ENCODE measurements at places on chromosomes 2 and 18.

- peaks cover 58% of the 10 kb centered on the region for H3K27me3 ChIP-seq
- H3K27ac ChIP-seq: no peak overlapping the region
- H3K36me3 ChIP-seq: no peaks in the 10 kb centered on the region
- DNase-seq: no peak
These were observed 187.8 kb downstream of the TSN start for GRCh38 chr2:121943285-121943684.

GRCh38 chr2:74548900-74549826 lies 4.6 kb downstream of the LOXL3 start:
- peak; percentile 49 for DNase-seq
- H3K4me1 ChIP-seq: peaks cover 16% of the 10 kb centered on the region
- no peaks in the 10 kb centered on the region for H3K36me3 ChIP-seq

GRCh38 chr2:207833251-207833751 lies 63.6 kb upstream of the FZD5 start:
- no peak overlapping the region for H3K27ac ChIP-seq
- no peak overlapping the region for H3K4me3 ChIP-seq
- peaks cover 16% of the 10 kb centered on the region for H3K4me1 ChIP-seq
- DNase-seq: no peak
- no peaks in the 10 kb centered on the region for H3K36me3 ChIP-seq
- no peaks in the 10 kb centered on the region for H3K27me3 ChIP-seq

- H3K36me3 ChIP-seq: 0 out of 2 replicates have a peak, but pooled peaks cover 11% of the 10 kb centered on the region
- no peak for DNase-seq
- H3K27me3 ChIP-seq: no peaks in the 10 kb centered on the region
- H3K27ac ChIP-seq: peak overlapping the region; percentile 88
- H3K4me1 ChIP-seq: peaks cover 24% of the 10 kb centered on the region
These were observed 864 bp upstream of the XPO1 start for GRCh38 chr2:61538920-61539520.

DNA sequence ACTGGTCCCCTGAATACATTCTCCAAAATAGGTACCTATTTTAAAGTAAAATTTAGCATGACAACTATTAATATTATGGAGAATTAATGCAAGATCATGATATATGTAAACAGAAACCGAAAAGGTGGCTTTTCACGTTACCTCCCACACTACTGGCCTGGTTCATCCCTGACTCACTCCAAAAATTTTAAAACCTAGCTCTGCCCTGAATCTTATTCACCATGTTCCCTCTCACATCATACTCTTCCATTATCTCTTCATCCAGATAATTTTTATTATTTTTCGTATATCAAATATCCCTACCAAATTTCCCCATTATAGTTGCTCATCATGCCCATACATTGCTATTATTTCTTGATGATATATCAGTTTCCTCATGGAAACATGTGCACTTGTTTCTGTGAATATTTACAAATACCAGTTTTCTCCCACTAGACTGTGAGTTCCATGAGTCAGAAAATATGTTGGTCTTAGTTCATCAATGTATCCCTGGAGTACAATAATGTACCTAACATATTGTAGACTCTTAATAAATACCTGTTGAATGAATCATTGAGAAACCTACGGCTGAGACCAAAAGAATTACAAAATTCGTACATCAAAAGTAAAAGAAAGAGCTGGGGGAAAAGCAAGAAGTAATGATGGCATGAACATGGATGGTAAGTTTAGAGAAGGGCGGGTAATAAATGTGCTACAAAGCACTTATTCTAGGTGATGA lies 360.1 kb upstream of the CHAC2 start:
- no peak overlapping the region for H3K4me3 ChIP-seq

DNA sequence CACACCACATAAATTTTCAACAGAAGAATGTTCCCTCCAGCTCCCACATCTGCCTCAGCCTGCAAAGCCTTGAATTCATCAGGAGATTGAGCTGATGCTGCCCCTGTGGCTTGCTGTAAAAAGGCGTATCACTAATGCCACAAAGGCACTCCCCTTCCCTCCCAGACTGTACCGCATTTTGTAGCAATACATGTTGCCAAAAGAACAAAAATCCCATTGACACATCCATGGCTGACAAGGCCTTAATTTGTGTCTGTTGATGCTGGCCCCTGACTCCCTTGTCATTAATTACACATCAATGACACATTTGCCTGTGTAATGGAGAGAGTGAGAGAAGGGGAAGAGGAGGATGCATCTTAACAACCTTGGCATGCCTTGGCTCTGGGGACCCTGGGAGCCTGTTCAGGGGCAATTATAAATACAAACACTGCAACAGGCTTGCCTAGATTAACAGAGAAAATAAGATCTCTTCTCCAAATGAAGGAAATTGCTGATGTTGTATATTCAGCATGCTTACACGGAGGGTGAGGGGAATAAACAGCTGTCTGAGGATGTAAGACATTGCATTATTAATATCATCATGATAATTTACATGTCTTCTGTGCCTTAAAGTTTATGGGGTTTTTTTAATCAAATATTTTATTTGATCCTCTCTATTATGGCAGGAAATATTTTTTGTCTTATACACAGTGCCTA lies 264.0 kb downstream of the SUCLG1 start:
- H3K27ac ChIP-seq: no peak overlapping the region
- no peaks in the 10 kb centered on the region for H3K36me3 ChIP-seq
- H3K4me3 ChIP-seq: no peak overlapping the region
- DNase-seq: no peak
- no peaks in the 10 kb centered on the region for H3K4me1 ChIP-seq

Data from PC-9 (cell line).